Right cardiac atrium (tissue), 5 donors: ENCODE measurements at places on chromosomes 6 and 20.

GRCh38 chr6:137915790-137916189 lies 48.7 kb downstream of the TNFAIP3 start:
- DNase-seq, result no peak

- no peak for DNase-seq
Measured at GRCh38 chr6:63180367-63180766, 30.9 kb upstream of the FKBP1C start.

GRCh38 chr6:21202521-21202920 lies 391.0 kb upstream of the SOX4 start:
- DNase-seq, result no peak

DNA sequence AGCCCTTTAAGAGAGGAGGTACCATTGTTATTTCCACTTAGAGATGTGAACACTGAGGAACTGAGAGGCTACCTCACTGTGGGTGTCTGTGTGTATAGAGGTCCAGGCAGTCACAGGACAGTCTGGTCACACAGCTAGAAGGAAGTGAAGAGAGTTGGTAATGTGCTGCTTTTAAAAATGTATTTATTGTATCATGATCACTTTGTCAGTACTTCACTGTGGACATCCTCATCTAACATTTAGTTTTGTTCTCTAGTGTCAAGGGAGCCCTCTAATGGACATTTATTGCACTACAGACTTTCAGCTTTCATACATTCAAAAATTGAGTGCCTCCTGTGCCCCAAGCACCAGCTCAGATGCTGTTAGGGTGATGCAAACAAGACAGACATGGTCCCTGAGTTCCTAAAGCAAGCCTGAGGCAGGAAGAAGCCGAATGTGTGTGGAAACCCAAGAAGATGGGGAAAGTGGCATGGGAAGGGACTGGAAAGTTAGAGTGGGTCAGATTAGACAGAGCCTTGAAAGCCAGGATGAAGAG lies 123.0 kb downstream of the SLC16A10 start:
- DNase-seq, result no peak

DNA sequence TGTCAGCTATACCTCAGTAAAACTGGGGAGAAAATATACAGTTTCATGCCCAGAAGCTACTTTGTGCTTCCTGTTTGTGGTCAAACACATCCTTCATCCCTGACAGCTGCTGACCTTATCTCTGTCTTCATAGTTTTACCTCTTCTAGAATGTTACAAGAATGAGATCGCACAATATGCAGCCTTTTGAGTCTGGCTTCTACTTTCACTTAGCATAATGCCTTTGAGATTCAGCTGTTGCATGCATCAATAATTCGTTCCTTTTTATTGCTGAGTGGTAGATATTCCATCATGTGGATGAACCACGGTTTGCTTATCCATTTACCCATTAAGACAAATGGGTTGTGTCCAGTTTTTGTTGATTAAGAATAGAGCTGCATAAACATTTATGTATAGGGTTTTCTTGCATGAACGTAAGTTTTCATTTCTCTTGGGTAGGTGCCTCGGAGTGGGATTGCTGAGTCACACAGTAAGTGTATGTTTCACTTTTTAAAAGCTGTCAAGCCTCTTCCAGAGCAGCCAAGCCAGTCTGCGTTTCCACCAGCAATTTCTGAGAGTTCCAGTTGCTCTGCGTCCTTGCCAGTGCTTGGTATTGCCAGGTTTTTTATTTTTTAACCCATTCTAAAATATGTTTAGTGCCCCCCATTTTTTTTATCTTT lies 86.6 kb upstream of the PAX1 start:
- no peak for DNase-seq

DNA sequence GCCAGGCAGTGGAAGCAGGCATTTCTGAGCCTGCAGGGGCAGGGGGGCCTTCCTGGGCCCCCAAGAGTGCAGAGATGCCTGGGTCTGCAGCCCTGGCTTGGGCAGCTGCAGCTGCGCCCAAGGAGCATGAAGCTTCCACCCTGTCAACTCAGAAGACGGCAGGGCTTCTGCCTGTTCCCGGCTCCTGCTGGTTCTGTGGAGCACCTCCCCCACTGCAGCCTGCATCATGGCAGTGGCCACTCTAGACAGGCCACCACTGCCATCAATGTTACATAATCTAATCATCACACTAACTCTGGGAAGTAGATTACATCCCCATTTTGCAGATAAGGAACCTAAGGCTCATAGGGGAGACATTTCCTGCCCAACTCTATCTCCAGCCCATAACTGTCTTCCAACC lies 21.1 kb upstream of the TOP1 start:
- no peak for DNase-seq

GRCh38 chr6:107699254-107699653 lies 124.9 kb downstream of the SCML4 start:
- no peak for DNase-seq

DNA sequence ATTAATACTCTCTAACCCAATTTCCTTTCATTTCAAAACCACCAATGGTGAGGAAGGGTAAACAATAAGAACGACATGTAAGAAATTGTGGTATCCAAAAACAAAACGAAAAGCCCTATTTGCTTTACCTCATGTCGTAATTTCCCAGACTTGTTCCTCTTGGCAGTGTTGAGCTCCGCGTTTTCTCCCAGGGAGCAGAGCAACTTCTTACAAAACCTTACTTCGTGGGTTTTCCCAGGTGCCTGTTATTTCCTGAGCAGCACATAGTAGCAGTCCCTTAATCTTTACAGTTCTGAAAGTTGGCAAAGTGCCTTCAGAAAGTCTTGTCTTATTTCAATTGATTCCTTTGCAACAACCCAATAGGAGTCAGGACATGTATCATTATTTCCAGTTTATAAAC lies 207.9 kb upstream of the MARCKS start:
- DNase-seq, result no peak

GRCh38 chr6:138346302-138347195 lies 31.2 kb upstream of the SMIM28 start:
- no peak for DNase-seq

DNA sequence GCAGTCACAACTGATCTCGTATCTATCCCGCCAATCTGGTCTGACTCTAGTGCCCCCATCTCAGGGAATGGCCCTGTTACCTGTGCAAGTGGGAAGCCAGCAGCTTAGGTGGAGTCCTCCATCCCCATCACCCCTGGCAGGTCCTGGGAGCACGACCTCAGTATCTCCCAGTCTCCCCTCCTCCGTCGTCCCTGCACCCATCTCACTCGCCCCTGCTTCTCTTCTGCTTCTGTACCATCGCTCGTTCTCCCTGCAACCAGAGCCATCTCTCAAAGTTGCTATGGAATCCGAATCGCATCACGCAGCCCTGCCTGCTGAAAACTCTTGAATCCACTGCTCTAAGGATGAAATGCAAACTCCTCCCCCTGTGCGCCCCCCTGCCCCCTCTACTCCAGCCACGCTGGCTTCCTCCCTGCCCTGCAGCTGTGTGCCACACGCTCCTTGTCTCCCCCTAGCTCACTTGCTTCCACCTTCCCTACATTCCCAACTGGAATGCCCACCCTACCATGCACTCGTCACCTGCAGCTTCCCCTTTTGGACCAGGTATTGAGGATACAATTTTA lies 64.0 kb upstream of the PTGIS start:
- DNase-seq, result no peak

DNA sequence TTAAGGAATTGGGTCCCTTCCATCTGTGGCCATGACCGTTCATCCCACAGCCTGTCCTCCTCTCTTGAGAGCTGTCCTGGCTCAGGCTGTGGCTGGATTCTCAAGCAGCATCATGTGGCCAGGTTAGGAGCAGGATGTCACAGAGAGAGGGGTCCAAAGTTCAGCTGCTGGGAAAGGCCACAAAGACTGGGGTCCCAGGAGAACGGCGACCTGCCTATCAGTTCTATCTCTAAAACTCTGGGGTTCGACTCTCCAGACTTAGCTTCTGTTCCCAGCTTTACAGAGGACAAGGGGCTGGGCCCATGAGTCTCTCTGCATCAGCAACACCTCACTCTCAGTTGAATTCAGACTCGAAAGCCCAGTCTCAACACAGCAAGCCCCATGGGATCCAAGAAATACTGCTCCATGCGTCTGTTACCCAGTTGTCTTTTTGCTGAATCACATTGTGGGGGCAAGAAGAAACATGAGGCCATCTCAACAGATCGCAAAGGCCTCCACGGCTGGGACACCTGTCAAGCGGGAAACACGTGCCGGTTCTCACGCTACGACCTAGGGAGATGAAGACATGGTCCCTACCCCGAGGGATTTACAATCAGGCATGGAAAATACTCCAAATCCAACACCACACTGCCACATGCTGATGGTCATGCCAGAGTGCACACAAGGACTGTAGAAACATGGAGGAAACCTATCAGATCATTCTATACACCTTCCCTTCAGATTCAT lies 95.4 kb downstream of the SLC22A23 start:
- DNase-seq, result no peak

DNA sequence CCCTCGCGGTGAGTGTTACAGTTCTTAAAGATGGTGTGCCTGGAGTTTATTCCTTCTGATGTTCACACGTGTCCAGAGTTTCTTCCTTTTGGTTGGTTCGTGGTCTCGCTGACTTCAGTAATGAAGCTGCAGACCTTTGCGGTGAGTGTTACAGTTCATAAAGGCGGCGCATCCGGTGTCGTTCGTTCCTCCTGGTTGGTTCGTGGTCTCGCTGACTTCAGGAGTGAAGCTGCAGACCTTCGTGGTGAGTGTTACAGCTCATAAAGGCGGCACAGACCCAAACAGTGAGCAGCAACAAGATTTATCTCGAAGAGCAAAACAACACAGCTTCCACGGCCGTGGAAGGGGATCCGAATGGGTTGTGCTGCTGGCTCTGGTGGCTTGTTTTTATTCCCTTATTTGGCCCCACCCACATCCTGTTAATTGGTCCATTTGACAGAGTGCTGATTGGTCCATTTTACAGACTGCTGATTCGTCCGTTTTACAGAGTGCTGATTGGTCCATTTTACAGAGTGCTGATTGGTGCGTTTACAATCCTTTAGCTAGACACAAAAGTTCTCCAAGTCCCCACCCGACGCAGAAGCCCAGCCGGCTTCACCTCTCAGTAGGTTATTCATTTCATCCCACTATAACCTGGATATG lies 48.2 kb upstream of the ARG1 start:
- DNase-seq, result no peak

DNA sequence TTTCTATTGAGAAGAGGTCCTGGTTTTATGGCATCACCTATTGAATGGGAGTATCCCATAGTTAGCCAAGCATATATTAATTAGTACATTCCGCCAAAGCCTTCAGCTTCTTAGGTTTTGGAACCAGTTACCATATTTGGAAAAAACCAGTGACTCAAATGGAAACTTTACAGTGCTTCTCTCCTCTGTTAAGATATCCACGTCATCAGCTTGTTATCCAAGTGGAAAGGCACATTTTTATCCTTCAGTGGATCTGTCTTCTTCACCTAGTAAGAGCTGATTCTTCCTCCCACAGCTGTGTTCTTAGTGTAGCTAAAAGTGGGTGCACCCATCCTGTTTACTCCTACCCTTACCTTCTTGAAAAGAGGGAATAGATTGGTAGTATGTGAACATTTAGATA lies 34.5 kb downstream of the TPD52L1 start:
- no peak for DNase-seq
